ENCODE measurements at places on chromosomes 4 and X. TPM values are rescaled to one million over a fixed set of nuclear protein-coding genes. Genes with fewer than 3 reads are reported as not detected.

TMPRSS11D gene
- not detected for total RNA-seq

ARR3 gene
- total RNA-seq = not detected

HELT gene
- total RNA-seq = not detected

ADRA2C gene
- total RNA-seq = 0.85 TPM

TEX11 gene
- total RNA-seq = not detected

CYBB gene
- total RNA-seq = under 0.01 TPM

MAGEC1 gene
- not detected for total RNA-seq

TEX13D gene
- not detected for total RNA-seq

MAGEB10 gene
- total RNA-seq = not detected

PABPC1L2A gene
- total RNA-seq = not detected

ARMCX5 gene
- total RNA-seq = 17.5 TPM

NHSL2 gene
- 0.77 TPM for total RNA-seq

ENPEP gene
- total RNA-seq = 2.1 TPM

ADAD1 gene
- total RNA-seq = not detected

PROM1 gene
- 0.85 TPM for total RNA-seq

ING2 gene
- 12.7 TPM for total RNA-seq

NUDT10 gene
- 0.85 TPM for total RNA-seq

SHISA3 gene
- total RNA-seq = 1.7 TPM

ARFIP1 gene
- 46.0 TPM for total RNA-seq

FAM9B gene
- total RNA-seq = not detected

MTNR1A gene
- not detected for total RNA-seq

HTN3 gene
- not detected for total RNA-seq

MSX1 gene
- 0.56 TPM for total RNA-seq

ADH7 gene
- total RNA-seq = not detected

CISD2 gene
- total RNA-seq = 29.5 TPM

CCNB3 gene
- total RNA-seq = 0.58 TPM

FGB gene
- not detected for total RNA-seq

AP1S2 gene
- total RNA-seq = 94.1 TPM

FAM184B gene
- under 0.01 TPM for total RNA-seq

ABHD18 gene
- 5.4 TPM for total RNA-seq

CHIC2 gene
- 96.4 TPM for total RNA-seq

BTC gene
- total RNA-seq = under 0.01 TPM

SLC16A2 gene
- total RNA-seq = 7.3 TPM

GABRQ gene
- total RNA-seq = not detected

TXK gene
- total RNA-seq = not detected

DUSP21 gene
- not detected for total RNA-seq

HPGD gene
- total RNA-seq = 0.28 TPM

TMEM128 gene
- total RNA-seq = 23.8 TPM

IL13RA1 gene
- total RNA-seq = 37.4 TPM

HERC5 gene
- 5.1 TPM for total RNA-seq

RAI2 gene
- total RNA-seq = 0.38 TPM
